ENCODE measurements at places on chromosomes 1 and 21.

DNA sequence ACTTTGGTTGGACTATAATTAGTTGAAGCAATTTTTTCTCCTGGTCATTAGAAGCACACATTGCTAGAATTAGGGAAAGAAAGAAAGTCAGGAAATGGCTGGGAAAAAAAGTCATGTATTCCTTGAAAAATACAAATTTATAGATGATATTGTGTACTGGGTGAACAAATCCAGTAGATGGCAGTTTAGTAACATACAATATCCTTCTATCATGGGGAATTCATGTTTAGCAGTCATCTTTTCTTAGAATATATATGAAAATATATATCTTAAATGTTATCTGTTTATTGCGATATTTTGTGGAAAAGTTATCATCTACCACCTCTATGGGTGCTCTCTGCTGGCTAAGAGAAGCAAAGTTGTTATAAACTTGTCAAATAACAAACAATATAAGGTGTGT is 13.1 kb upstream of the ZRANB2 start:
- no peak for DNase-seq

GRCh38 chr21:31220575-31220974 is 123.5 kb downstream of the TIAM1 start:
- no peak for DNase-seq

GRCh38 chr21:25350056-25350455 is 257.2 kb downstream of the MRPL39 start:
- no peak for DNase-seq

GRCh38 chr1:8028571-8028910 is 2.4 kb upstream of the ERRFI1 start:
- no peak for DNase-seq

DNA sequence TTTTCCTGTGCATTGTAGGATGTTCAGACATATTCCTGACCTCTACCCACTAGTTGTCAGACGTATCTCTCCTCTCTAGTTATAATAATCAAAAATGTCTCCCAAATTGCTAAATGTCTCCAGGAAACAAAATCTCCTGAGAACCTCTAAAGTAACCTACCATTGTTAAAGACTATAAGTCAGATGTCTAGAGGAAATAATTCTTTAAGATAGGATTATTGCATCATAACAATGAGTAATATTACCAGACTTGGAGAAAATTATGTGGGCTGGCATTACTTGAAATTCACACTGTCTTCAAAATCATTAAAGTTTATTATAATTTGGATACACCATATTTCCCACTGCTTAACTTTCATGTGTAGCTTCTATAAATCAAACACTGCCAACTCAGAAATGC is 643.0 kb upstream of the ADGRL2 start:
- no peak for DNase-seq

DNA sequence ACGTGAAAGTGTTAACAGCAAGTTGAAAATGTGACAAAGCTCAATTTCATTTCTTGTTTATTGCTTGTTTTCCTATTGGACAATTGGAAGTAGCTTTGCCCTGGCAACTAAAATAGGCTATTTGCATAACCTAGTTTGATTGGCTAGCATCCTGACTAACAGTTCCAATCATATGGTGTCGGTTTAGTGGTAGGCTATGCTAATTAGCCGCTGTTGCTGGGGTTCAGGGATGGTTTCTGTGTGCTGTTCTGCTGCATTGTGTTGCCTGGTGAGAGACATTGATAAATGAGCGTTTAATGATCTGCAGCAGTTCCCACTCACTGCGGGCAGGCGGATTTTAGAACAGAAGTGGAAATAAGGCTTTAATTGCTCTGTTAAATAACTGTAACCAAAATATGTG is 68.5 kb downstream of the DYRK1A start:
- DNase-seq, result peak; percentile 28

- no peak for DNase-seq
These were observed 64.0 kb upstream of the ASB17 start for GRCh38 chr1:75996196-75996595.

- no peak for DNase-seq
These were observed 48.3 kb downstream of the MPZL1 start for GRCh38 chr1:167770127-167770526.

DNA sequence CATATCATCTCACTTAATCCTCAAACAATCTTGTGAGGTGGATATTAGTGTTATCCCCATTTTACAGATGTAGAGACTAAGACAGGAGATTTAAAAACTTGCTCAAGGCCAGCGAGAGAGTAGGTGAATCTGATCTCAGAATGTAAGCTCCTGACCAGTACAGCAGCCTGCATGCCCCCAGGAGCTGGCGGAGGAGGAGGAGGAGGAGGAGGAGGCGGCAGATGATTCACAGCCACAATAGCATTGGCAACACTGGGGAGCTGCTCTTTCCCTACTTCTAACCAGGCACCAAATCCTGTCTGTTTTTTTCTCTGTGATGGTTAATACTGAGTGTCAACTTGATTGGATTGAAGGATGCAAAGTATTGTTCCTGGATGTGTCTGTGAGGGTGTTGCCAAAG is 243.2 kb downstream of the ATG4C start:
- no peak for DNase-seq

- DNase-seq, result no peak
These were observed 58.4 kb downstream of the OSBPL9 start for GRCh38 chr1:51675177-51675780.

- DNase-seq, result no peak
These were observed 418.8 kb downstream of the PTPRU start for GRCh38 chr1:29655145-29655544.

GRCh38 chr1:174789399-174789798 is 210.3 kb upstream of the CACYBP start:
- DNase-seq, result no peak

DNA sequence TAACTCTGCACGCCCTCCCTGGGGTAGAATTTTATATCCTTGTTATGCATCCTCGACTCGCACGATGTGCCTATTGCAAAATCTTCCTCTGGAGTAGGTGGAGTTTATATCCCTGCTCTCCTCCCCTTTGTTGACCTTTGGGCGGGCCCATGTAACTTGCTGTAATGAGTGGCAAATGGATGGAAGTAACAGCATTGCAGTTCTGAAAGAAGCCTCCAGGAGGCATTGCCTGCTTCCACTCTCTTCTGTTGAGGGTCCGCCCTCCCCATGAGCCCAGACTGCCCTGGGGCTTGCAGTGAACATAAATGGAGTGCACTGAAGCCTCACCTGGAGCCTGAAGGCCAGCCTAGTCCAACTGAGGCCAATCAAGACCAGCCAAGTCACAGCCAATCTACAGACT is 62.2 kb upstream of the GRIK3 start:
- no peak for DNase-seq

DNA sequence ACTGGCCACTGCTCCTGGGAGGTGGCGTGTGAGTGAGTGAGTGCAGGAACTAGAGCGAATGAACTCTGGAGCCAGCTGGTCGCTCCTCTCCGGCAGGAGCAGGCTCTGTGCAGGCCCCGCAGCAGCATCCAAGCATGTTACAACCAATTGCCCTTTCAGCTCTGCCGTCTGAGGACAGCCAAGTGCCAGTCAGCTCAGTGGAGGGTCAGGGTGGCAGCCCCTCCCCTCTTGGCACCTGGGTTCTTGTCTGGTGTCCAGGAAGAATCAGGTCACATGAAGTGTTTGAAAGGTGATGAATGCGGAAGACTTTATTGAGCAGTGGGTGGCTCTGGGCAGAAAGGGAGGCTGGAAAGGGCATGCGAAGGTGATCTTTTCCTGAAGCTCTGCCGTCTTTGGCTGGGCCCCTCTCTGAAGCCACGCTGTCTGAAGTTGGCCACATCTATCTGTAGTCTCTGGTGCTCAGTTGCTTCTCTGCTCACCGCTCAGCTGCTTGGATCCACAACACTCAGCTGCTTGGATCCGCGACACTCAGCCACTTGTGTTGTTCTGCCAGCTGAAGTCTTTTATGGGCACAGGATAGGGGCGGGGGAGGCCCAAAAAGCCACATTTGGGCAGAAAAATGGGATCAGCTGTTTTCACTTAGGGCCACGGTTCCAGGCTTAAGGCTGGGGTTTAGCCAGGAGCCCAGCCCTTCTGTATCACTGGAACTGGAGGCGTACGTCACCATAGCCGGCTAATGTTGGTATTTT is 139.8 kb downstream of the ADSS2 start:
- no peak for DNase-seq

DNA sequence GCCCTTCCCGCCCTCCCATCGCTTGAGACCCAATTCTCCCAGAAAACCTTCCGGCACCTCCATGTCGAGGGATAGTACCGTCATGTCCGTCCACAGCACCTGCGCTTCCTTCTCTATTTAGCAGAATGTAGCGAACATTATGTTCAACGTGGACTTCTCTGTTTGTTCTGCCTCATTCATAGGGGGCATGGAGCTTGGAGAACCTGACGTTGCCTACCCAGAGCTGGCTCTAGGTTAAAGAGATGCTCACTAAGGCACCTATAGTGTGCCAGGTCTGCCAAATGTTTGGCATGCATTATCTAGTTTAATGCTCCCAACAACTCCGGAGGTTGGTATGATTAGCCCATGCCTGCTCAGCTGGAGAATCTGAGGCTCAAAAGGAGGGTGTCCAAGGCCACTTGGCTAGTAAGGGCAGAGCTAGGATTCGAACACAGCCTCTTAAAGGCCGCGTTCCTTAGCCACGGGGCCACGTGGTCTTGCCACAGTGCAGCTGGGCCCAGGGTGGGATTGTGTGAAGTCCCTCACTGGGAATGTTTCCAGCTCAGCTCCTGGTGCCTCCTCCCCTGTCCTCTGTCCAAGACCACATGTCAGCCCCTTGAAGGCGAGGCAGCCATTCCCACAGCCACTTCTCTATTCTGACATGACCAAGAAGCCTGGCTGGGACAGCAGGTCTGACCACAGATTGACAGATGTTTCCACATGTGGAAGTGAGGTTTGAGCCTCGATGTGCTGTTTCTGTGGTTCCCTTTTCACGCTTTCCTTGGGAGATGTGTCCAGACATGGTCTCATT is 57.8 kb downstream of the RUNX3 start:
- no peak for DNase-seq

- no peak for DNase-seq
These were observed 1.7 kb downstream of the KIF21B start for GRCh38 chr1:201021630-201022492.

- no peak for DNase-seq
These were observed 23.1 kb upstream of the DYNLT5 start for GRCh38 chr1:66729119-66729518.

- peak; percentile 8 for DNase-seq
These were observed 2.8 kb downstream of the SKI start for GRCh38 chr1:2230781-2231531.

DNA sequence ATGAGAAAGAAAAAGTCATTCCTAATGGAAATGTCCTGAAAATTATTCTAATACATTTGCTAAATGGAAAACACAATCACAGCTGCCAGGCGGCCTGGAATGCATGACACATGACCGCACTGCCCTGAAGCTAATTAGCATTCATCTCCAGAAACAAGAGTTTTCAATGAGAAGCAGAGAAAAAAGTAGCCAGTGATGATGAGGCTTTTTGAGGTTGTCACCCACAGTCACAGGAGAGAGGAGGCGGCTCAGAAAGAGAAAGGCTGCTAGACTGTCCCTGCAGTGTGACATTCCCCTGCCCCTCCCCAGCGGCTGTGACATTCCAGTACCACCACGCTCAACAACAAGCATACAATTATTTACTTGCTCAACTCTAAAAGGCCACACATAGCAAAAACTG is 122.9 kb upstream of the KRTAP19-8 start:
- no peak for DNase-seq

GRCh38 chr1:196535727-196536126 is 72.5 kb downstream of the KCNT2 start:
- DNase-seq, result no peak

- DNase-seq, result no peak
These were observed 70.8 kb downstream of the ATP5PO start for GRCh38 chr21:33844890-33845205.

- no peak for DNase-seq
These were observed 1.9 kb downstream of the HDGF start for GRCh38 chr1:156749419-156750118.

DNA sequence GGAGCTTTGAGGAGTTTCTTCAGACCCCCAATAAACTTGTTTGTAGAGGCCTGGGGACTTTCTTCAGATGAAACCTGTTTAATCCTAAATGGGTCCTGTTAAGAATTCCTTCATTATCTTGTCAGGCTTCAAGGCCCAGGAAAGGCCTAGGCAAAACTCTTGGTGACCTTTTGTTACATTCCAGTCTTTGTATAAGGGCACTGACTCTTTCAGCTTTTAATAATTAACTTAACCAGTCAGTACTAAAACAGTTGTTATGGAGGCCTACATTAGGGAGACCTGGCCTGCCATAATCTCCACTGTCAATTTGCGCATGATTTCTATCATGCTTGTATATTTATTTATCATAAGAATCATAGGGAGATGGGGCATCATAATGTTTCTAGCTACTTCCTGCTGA is 110.2 kb downstream of the FCRL5 start:
- no peak for DNase-seq

- DNase-seq, result no peak
These were observed 50.5 kb upstream of the ATF3 start for GRCh38 chr1:212557739-212558692.

Data from SW 1271 (cell line).